Suprapubic skin (tissue), 4 donors: ENCODE measurements at places on chromosomes 3 and 15. TPM values are rescaled to one million over a fixed set of nuclear protein-coding genes. Genes with fewer than 3 reads are reported as not detected.

Gene DNAJC13
- 20.6 TPM for total RNA-seq

Gene KLHL40
- not detected for total RNA-seq

Gene ANKRD34C
- total RNA-seq = not detected

Gene NTRK3
- total RNA-seq = 11.7 TPM

Gene BTD
- 18.3 TPM for total RNA-seq

Gene ITPKA
- not detected for total RNA-seq

Gene TRIM42
- not detected for total RNA-seq

Gene C3orf85
- not detected for total RNA-seq

Gene RNU5B-1
- total RNA-seq = not detected

Gene DPPA2
- not detected for total RNA-seq

Gene C3orf18
- total RNA-seq = 1.6 TPM

Gene CHL1
- 65.7 TPM for total RNA-seq

Gene MCF2L2
- total RNA-seq = 2.2 TPM

Gene SCG5
- not detected for total RNA-seq

Gene ATP10A
- total RNA-seq = 5.4 TPM

Gene WDR49
- not detected for total RNA-seq

Gene SLC24A5
- 13.0 TPM for total RNA-seq

Gene ANKRD63
- total RNA-seq = not detected

Gene HTR3E
- 1.1 TPM for total RNA-seq

Gene PLSCR2
- not detected for total RNA-seq

Gene ATP13A5
- total RNA-seq = 1.1 TPM

Gene PLSCR5
- total RNA-seq = not detected

Gene LRRIQ4
- total RNA-seq = not detected

Gene TOPBP1
- total RNA-seq = 36.8 TPM

Gene GOLGA6D
- not detected for total RNA-seq

Gene DUOX2
- total RNA-seq = 2.3 TPM

Gene SH2D7
- not detected for total RNA-seq

Gene GPR149
- total RNA-seq = not detected

Gene STARD9
- total RNA-seq = 5.0 TPM

Gene GREM1
- total RNA-seq = 1.4 TPM

Gene PIERCE2
- not detected for total RNA-seq

Gene ACVR2B
- total RNA-seq = 8.9 TPM

Gene CD200R1L
- total RNA-seq = not detected

Gene CYP1A1
- total RNA-seq = 4.2 TPM

Gene PLA2G4D
- total RNA-seq = 25.2 TPM

Gene SPINK8
- total RNA-seq = not detected

Gene BLOC1S6
- 30.2 TPM for total RNA-seq

Gene SUSD5
- total RNA-seq = 1.1 TPM

Gene CILP
- total RNA-seq = 15.2 TPM

Gene CAMKV
- total RNA-seq = not detected

Gene TRH
- total RNA-seq = not detected

Gene MRPL47
- total RNA-seq = 14.5 TPM

Gene PTPRG
- 13.7 TPM for total RNA-seq

Gene CAPN7
- 33.5 TPM for total RNA-seq

Gene EPHA3
- total RNA-seq = 0.89 TPM

Gene RLBP1
- total RNA-seq = not detected

Gene MORC1
- total RNA-seq = not detected

Gene PRKCD
- 31.3 TPM for total RNA-seq

Gene BHLHE40
- 93.0 TPM for total RNA-seq

Gene REC114
- total RNA-seq = not detected

Gene ALCAM
- 27.6 TPM for total RNA-seq

Gene PLA1A
- 1.4 TPM for total RNA-seq

Gene TMEM207
- not detected for total RNA-seq

Gene PLA2G4E
- 64.0 TPM for total RNA-seq

Gene SPESP1
- 1.6 TPM for total RNA-seq

Gene ARMC8
- 33.3 TPM for total RNA-seq
